NCI-H1694 (cell line): ENCODE measurements at places on chromosomes 6 and 20.
A peak's percentile ranks its signal among the peaks of the same experiment; 100 is the strongest.

DNA sequence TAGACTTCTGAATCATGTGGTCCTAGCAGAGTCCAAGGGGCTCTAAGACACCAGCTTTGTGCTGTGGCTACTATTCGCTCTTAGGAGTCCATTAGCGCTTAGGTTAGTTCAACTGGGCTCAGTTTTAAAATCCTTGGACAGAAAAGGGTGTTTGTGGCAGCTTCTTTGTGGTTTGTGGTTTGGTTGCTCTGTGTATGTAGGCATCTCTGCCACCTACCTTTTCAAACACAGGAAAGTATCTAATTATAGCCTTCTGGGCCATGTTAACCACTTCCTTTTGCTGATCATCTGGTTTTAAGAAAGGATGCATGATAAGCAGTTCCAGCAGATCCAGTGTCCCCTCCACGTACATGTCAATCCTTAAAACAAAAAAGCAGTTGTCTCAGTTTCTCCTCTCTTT is 10.8 kb downstream of the GSTA4 start:
- DNase-seq, result no peak

DNA sequence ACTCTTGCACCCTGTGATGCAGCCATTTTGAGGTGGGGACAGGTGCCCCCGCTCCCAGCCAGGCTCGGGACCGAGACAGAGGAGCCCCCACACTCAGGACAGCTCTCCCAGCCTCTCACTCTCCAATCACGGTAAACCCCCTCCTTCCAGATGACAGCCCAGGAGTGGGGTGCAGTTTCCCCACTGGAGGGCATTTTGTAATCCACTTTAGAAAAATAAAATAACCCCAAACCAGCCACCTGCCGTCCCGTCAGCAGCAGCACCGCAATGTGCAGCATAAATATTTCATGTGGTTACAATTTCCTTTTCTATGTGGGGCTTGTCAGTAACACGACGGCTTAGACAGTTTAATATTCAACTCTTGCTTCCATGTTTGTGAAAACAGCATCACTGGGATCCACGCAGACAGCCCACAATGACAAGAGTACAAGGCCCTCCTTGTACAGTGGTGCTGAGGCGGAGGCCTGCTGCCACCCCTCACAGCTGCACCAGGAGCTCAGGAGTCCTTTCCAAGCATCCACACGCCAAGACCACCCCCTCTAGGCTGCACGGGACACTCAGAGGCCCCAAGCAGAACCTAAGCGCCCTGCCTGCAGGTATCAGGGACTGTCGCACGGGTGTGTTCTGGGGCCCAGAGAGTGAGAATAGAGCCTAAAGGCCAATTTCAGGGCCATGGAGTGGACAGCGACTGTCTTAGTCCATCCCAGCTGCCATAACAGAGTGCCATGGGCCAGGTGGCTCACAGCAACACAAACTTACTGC is 116.7 kb downstream of the JPH2 start:
- DNase-seq, result no peak

GRCh38 chr6:143692696-143693095 is 14.9 kb downstream of the PHACTR2 start:
- no peak for DNase-seq

- DNase-seq, result no peak
Observed at GRCh38 chr20:63188641-63189321, 27.1 kb downstream of the YTHDF1 start.

DNA sequence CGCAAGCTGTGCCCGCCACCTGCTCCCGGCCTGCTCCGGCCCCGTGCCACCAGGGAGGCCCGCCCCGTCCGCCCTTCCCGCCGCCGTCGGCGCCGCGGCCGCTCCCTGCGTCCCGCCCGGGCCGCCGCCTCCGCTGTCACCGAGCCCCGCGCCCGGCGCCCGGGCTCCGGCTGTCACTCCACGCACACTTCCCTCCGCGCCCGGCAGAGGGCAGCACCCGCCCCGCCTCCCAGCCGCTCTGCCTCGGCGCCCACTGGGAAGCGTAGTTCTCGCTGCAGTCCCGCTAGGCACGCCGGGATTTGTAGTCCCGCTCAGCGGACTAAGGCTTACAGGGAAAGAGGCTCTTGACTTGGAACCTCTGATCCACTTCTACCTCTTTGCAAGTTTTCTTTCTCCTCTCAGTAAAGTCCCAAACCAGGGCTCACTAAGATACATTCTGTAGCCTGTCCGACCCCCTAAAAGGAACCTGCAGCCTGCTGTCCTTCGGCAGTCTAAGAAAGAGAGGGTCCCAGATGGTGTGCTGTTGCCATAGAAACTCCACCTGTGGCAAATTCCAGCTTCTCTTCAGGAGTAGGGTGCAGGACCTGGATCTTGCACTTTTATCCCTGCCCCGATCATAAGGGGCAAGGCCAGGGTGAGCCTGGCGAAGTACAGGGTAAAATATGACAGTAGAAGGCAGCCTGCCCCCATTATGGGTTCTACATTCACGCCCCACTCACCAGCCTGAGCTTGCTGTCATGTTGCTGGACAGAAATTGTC is at the start of gene TFEB:
Gene TFEB (minus strand): TSS at position 182 of the 759 bp plus-strand sequence. CDS start 44,395 bp downstream, outside the sequence.
- DNase-seq, result peak; percentile 70

- no peak for DNase-seq
Observed at GRCh38 chr20:34300809-34301586, 2.2 kb downstream of the AHCY start.

DNA sequence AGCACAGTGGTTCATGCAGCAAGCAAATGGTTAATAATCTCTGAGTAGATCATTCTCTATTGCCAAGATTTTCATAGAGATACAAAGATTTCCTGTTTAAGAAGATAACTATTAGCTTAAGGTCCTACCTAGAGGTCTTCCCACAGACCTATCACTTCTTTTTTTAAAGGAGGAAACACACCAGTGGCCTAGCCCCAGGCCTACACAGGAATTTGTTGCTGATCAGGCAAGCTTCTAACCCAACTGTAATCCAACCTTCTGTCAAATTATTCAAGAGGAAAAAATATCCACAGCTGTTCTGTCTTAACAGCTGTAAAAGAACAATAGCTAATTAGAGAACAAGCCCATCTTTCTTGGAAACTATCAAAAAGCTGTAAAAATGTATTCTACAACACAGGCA is 332.8 kb downstream of the BTBD9 start:
- no peak for DNase-seq

DNA sequence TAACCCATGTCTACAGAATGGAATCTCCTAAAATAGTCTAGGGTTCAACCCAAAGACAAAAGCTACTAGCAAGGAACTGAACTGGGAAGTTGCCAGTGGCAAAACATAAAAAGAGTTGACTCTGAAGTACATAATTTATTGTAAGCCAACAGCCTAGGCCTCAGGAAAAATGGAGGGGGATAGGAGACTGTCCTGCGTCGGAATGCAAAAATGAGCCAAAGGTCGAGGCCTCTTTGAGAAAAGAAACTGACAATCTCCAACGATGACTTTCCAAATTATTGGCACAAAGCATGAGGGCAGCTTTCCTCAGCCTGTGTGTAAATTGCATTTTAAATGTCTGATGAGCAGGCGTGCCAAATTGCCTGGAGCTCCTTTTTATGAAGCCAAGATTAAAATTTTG is 2.1 kb downstream of the COL12A1 start:
- DNase-seq, result no peak

DNA sequence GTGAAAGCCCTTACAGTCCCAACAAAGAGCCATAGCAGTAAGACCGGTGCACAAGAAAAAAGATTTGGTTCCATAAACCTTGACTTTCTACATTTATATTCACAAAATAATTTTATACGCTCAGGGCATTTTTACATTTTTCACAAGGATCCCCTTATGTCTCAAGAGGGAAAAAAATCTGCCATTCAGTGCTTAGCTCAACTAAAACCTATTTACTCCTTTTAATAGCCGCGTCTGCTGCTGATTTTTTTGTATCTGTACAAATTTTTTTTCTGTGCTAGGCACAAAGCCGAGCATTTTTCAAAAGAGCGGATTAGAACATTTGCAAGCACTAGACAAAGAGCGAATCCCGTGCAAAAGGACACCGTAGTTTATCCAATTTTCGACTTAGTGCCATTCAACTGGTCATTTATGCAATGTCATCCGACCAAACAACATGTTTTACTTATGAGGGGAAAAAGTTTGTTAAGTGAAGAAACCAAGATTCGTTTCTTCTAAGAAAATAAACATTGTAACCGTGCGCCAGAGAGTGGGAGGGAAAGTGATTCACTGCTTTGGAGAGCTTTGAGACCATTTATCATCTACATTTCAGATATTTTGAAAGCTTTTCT is 3.7 kb downstream of the TFAP2D start:
- DNase-seq, result no peak

DNA sequence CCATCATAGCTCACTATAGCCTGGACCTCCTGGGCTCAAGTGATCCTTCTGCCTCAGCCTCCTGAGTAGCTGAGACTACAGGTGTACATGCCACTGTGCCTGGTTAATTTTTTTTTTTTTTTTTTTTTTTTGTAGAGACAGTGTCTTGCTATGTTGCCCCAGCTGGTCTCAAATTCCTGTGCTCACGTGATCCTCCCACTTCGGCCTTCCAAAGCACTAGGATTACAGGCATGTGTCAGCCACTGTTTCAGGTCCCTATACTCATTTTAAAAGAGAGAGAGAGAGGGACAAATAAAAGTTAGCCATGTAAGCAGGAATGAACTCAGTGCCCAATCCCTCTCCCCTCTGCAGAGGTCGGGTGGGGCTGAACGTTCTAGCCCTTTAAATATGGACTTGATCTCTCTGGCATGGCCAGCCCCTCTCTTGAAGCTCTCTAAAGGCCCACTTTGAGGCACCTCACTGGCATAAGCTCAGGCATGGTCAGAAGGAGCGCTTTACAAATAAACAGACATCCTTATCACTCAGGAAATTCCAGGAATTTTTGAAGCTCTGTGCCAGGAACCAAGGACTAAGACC is 9.0 kb upstream of the SERPINB1 start:
- DNase-seq, result no peak

DNA sequence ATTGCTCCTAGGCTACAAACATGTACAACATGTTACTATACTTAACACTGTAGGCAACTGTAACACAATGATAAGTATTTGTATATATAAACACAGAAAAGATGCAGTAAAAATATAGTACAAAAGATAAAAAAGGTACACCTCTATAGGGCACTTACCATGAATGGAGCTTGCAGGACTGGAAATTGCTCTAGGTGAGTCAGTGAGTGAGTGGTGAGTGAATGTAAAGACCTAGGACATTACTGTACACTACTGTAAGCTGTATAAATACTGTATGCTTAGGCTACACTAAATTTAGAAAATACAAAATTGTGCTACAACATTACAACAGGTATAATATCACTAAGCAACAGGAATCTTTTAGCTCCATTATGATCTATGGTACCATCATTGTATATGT is 312.0 kb upstream of the PREP start:
- no peak for DNase-seq

GRCh38 chr6:43898358-43899131 is 128.5 kb downstream of the VEGFA start:
- DNase-seq, result no peak

DNA sequence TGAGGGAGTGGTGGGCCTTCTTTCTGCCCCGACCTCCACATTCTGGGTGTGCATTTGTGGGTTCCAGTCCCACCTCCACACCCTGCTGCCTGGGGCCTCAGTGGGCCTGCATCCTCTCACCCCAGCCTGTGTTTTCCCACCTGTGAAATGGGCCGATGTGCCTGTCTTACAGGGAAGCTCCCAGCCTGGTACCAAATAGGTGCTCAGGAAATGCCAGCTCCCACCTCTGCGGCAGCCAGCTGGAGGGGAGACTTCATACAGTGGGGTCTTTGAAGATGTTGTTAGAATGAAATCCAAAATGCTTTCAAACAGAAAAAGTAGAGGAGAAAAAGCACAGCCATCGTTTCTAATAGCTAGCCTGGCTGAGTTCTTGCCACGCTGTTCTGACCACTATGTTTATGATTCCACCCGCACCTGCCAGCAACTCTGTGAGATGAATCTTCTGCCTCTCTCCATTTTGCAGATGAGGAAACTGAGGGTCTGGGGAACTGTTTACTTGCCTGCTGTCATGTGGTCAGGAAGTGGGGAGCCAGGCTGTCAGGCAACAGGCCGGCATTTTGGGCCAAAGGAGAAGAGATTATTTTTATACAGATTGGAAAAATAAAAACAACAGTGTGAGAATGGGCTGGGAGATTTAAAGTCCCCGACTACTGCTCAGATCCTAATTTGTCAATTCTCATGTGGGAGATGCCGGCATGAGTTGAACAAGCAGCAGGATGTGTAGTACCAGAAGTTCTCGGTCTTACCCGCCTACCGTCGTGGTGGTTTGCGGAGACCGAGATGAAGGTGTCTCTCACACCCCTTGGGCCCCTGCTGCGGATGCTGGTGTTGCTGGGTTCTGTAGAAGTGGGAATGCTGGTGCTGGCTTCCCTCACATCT is 4.6 kb downstream of the TMEM181 start:
- no peak for DNase-seq

GRCh38 chr6:154080461-154081189 is 41.6 kb downstream of the OPRM1 start:
- DNase-seq, result no peak

DNA sequence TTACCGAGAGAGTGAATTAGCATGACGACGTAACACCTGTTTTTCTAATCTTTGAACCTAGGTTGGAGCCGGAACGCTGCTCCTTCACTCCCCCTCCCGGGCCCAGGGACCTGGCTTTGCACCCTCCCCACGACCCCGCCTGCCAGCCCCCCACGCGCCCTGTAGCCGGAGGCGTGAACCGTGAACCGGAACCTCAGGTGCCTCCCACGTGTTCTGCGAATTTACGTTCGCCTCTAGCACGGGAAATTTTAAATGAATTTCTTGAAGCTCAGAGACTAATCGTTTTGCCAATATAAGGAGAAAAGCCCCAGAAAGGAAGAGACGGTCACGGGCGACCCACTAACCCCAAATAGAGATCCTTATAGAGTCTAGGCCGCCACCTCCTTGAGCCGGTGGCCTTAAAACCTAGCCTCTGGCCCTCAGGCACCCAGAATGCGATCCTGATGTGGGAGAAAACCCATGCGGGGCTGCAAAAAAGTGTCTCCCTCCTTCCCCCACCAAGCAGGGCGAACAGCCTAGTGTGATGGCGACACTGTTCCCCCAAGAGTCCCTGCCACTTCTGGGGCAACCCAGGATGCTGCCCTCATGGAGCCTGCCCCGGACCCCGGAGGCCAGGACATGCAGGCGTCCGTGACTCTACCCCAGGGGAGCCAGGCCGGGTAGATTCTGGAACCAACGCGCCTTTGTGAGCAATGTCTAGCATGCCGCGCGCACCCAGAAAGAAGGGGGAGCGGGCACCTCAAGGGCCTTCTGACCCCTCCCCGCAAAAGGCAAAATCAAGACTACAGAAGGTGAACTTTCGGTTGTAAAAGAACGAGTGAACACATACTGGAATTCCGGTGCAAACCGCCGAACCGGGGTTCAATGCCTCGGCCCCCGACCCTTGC is 2.7 kb upstream of the SIM1 start:
- DNase-seq, result no peak

DNA sequence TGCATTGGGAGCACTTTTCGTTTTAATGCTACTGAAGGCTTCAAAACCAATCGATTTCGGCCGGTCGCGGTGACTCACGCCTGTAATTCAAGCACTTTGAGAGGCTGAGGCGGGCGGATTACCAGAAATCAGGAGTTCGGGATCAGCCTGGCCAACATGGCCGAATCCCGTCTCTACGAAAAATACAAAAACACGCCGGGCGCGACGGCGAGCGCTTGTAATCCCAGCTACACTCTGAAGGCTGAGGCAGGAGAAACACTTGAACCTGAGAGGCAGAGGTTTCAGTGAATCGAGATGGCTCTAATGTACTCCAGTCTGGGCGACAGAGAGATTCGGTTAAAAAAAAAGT is 58.4 kb downstream of the TRIM38 start:
- DNase-seq, result no peak

- DNase-seq, result peak; percentile 92
Observed at GRCh38 chr20:24402188-24402587, 67.2 kb upstream of the SYNDIG1 start.

GRCh38 chr20:5925551-5925950 is 24.8 kb downstream of the TRMT6 start:
- DNase-seq, result no peak

- no peak for DNase-seq
Observed at GRCh38 chr6:34565722-34566137, 9.6 kb upstream of the SPDEF start.
